ENCODE measurements at places on chromosomes 5 and 9.

DNA sequence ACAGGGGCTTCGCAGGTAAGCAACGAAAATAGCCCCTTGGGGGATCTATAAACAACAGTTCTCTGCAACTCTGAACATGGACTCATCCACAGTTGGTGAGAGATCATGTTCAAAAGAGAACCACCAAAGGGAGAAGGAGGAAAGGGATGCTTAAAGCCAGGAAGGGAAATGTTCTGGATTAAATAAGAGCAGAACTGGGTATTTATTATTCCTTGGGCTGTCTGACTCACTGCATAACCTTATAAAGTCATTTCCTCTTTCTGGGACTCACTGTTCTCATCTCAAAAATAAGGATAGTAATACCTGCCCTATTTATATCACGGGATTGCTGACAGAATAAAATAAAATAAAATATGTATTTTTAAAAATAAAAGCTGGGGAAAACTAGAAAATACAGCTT lies 11.2 kb upstream of the MARCHF3 start:
- no peak for DNase-seq

DNA sequence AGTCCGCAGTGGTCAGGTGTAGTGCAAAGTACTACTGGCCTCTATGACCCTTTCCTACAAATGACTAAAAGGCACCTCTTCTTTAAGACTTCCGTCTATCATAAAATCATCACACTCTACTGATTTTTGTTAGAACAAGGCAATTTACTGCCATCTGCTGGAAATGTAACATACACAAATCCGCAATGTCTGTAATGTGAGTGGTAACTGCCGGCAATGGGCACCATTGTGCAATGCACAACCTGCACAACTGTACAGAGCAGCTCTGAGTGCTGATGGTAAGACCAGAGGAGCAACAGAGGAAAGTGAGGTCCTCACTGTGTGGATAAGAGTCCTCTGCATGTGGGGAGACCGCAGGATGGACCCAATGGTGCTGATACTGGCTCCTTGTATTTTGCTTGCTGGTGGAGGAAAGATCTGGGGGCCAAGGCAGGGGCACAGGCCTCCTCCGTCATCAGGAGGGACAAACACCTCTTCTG lies 103.7 kb downstream of the ATPSCKMT start:
- no peak for DNase-seq

- DNase-seq: no peak
These were observed 77.0 kb downstream of the CYFIP2 start for GRCh38 chr5:157342822-157343402.

DNA sequence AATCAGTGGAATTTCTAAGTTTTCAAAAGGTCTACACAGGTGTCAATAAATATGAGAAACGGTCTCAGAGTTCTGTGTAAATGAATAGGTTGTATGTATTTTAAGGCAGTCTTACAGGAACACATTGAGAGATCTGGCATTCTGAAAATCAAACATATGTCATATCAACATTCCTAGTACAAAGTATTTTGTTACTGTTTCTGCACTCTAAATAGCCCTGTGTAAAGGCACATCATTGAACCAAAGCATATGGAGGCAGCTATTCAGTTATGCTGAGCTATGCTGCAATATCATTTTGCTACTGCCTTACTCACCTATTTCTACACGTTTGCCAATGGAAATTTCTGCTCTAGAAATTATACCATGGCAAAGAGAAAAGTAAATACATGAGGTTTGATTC lies 379.1 kb downstream of the KIAA0825 start:
- no peak for DNase-seq

DNA sequence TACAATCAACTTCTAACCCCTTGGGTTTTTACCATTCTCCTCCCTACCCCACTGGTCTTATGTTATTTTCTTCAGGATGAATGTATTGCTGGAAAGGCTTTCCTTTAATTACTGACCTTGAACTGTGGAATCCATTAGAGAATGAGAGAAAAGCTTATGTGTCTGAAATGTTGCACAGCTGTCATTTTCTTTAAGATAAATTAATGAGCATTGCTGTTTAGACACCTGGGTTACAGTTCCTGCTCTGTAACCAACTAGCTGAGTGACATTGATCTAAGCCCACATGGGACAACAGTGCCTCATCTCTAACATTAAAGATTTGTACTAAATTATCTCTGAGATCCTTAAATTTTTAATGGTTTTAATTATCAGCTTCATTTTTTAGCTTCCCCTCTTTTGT lies 507.0 kb downstream of the TAF11L14 start:
- DNase-seq: no peak

DNA sequence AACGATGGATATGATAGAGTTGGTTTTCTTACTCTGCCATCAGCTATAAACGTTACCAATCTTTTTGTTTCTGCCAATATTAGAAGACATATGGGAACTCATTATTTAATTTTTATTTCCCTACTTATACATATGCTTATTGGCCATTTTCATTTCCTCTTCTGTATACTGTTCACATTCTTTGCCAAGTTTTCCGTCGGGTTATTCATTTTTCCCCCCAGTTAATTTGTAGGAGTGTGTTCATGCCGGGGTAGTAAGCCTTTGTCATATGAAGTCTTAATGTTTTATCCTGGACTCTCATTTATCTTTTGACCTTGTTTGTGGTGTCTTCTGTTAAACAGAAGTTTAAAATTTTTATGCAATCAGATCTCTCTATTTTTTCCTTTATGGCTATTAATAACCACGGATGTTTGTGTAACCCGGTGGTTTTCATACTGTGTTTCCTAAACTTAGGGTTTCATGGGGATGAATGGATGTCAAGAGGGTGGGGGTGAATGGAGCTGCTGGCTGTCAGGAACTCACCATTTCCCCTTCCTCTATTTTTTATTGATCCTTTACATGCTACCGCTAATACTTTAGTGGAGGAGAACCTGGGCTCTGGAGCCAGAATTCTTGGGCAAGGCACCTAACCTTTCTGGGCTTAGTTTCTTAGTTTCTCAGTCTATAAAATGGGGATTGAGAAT lies 42.5 kb upstream of the PPARGC1B start:
- DNase-seq: no peak

DNA sequence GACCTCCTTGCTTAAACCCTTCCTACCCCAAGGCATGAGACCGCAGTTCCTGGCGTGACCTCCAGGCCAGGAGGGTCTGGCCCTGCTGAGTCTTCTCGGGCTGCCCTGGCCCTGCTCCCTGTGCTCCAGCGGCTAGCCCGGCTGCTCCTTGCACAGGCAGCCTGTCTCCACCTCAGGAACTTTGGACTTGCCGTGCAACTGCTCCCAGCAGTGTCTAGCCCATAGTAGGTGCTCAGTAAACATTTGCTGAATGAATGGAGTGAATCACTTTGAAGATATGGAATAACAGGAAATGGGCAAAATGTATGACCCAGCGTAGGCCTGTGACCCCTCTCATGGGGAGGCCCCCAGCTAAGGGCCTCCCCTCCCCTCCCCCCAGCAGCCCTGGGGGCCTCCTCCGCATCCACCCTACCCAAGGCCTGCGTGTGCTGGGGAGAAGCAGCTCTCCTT lies 127.1 kb downstream of the ZNF354C start:
- no peak for DNase-seq

GRCh38 chr9:135677641-135678168 lies 14.6 kb downstream of the LCN9 start:
- no peak for DNase-seq

GRCh38 chr5:98775246-98776065 lies 2.0 kb downstream of the RGMB start:
- DNase-seq: no peak

GRCh38 chr5:169161022-169161680 lies 139.8 kb downstream of the SLIT3 start:
- DNase-seq: no peak

GRCh38 chr5:141870228-141870627 lies 8.0 kb downstream of the PCDH1 start:
- no peak for DNase-seq

GRCh38 chr9:87683751-87684626 lies 41.9 kb upstream of the CTSL start:
- no peak for DNase-seq

- DNase-seq: no peak
These were observed 156.8 kb downstream of the NXNL2 start for GRCh38 chr9:88691811-88692210.

GRCh38 chr9:94720846-94721549 lies 5.5 kb upstream of the AOPEP start:
- DNase-seq: no peak

DNA sequence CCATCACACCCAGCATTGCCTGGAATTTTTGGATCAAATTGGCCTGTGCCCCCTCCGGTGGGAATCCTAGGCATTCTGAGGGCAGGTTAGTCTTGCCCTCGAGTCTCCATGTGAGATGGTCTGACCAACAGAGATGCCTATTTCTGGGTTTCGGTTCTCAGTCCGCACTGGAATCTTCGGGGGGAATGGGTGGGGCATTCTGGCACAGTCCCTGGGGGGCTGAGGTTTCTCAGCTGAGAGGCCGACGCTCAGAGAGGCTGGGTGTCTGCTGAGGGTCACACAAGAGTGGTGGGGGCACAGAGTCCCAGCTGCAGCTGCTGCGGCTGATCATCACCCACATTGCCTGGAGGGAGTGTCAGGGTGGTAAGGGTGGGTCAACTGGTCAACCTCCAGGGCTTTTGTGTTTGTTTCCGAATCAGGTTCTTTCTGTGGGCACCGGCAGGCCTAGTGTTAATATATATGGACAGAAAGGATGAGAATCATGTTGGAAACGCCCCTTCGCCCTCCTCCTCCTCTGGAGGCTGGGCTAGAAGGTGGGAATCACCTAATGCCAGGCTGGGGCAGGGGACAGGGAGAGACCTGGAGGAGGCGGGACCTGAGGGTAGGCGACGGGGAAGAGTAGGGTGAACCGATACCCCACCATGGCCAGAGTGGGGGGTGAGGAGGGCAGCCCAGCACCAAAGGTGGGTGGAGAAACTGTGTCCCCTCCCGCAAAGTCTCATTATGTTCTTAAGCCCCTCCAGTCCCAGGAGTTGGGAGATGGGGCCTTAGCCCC lies 149.5 kb upstream of the PHYKPL start:
- peak; percentile 52 for DNase-seq

- DNase-seq: no peak
These were observed 57.5 kb upstream of the GNAQ start for GRCh38 chr9:78089111-78089510.

DNA sequence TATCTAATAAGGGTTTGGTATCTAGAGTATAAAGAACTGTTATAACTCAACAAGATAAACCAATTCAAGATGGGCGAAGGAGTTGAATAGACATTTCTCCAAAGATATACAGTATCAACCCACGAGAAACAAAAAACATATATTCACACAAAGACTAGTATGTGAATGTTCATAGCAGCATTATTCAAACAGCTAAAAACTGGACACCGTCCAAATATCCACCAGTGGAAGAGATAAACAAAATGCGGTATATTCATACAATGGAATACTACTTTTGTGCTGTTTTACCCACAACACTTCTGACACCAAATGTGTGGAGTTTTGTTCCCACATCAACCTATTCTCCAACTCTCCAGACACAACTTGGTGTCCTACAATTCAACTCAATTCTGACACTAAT lies 33.1 kb downstream of the EGR1 start:
- DNase-seq: no peak

DNA sequence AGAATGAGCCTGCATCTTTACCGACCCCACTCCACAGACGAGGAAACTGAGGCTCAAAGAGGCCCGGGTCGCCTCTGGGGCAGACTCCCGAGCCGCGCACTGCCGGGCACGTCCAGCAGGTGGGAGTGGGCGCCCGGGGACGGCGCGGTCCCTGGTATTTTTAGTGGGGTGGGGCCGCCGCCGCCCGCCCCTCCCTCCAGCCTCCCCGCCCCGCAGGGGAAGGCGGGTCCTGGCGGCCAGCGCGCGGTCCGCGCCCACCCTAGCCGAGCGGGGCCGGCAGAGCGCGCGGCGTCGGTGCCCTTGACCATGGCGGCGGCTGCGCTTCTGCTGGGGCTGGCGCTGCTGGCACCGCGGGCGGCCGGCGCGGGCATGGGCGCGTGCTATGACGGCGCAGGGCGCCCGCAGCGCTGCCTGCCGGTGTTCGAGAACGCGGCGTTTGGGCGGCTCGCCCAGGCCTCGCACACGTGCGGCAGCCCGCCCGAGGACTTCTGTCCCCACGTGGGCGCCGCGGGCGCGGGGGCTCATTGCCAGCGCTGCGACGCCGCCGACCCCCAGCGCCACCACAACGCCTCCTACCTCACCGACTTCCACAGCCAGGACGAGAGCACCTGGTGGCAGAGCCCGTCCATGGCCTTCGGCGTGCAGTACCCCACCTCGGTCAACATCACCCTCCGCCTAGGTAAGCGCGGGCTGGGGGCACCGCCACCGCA lies at the start of gene LAMC3:
TSS of gene LAMC3 (plus strand) at position 266 of the 710 bp plus-strand sequence. CDS start at position 307, 41 bp downstream.
- no peak for DNase-seq

- no peak for DNase-seq
These were observed 19.1 kb upstream of the SLC9A3 start for GRCh38 chr5:543351-543750.

DNA sequence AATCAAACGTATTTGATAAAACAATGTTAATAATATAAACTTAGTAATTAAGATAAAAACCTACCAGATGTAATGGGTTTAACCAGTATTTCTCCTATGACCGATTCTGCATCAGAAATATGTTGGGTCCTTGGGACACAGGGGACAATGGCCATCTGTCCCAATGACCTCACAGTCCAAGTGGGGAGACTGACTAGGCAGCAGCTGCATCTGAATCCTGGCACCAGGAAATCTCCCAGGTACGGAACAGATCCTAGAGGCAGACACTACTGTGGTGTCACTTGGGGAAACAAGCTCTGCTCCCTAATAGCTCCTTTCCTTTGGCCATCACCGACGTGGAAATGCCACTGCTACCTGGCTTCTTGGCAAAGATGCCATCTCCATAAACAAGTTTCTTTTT lies 81.8 kb upstream of the SARDH start:
- DNase-seq: no peak

GRCh38 chr9:3879315-3879714 lies 353.5 kb upstream of the RFX3 start:
- no peak for DNase-seq

DNA sequence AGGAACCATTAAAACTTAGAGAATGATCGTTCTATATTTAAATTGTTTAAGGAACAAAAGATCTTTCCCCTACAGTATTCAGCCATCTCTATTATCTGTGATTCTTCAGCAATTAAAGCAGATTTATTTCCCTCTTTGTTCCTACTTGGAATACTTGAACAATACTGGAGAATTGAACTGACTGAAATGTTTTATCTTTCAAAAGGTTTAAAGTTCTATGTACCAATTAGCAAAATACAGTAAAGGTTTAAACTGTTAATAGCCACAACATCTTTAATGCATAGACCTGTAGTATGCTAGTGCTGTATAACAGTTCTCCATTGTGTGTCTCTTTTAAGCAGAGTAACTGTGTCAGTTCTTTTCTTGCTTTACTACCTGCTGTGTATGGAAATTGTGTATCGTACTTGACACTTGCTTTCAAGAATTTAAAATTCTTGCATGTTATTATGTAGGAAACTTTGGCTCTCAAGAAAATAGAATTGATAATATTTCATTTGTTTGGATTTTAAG lies 54.0 kb downstream of the NDUFS4 start:
- no peak for DNase-seq

GRCh38 chr5:134420343-134420742 lies 8.7 kb upstream of the CDKN2AIPNL start:
- no peak for DNase-seq

GRCh38 chr9:84371737-84372136 lies 31.2 kb upstream of the SLC28A3 start:
- DNase-seq: no peak

Data from RWPE2 (cell line).